Activated CD4-positive, alpha-beta T cell treated with anti-CD3 and anti-CD28 coated beads for 4 hours (primary cell): ENCODE measurements at places on chromosomes 12 and 14.

GRCh38 chr14:90383731-90384542, 12.9 kb upstream of the CALM1 start:
- DNase-seq: peak; percentile 56

GRCh38 chr12:119592232-119592631, 1.3 kb upstream of the TMEM233 start:
- DNase-seq: no peak

DNA sequence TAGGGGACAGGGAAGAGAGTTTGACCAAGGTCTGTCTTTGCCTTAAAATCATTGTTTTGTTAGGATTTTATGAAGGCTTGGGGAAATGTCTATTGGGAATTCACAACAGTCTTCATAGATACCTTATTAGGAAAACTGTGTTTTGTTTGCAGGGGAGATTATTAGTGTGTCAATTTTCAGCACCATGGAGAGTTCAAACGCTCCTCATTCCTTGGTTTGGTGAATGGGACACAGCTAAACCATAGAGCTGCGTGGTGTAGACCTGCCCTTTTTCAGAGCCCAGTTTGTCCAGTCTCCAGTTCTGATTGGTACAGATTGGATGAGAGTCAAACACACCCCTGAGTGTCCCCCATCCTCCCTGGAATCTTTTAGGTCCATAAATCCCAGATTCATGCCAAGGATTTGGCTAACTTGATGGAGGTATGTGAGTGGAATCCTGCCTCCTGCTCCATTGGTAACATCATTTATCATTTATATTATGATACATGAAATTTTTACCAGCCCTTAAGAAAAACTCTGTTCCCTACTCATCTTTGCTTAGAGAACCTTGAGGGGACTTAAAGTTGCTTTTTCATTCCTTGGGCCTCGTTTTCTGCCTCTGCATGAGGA, 12.0 kb downstream of the NGDN start:
- DNase-seq: no peak

DNA sequence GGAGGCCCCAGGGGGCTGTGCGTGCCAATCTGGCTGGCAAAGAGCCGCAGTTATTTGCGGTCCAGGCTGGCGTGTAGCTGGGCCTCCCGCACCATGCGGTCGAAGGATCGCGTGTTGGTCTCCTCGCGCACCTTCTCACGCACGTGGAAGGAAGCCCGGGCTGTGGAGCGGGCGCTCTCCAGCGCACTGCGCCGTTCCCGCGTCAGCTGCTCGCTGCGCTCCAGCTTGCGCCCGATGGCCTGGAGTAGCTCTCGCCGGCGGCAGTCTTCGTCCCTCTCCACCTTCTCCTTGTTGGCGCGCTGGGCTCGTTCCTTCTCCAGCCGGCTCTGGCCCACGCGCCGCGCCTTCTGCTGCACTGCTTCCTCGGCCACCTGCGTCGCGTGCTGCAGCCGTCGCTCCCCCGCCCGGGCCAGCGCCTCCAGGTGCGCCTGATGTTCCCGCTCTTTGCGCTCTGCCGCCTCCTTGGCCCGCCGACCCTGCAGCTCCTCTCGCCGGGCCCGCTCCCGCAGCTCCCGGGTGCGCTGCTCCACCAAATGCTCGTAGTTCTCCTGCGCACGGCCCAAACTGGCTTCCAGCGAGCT, 3.1 kb downstream of the CCDC177 start:
- DNase-seq: no peak

- no peak for DNase-seq
Measured at GRCh38 chr14:100423317-100424010, 100.3 kb downstream of the SLC25A47 start.

GRCh38 chr14:89409961-89410360, 7.1 kb downstream of the FOXN3 start:
- DNase-seq: no peak

DNA sequence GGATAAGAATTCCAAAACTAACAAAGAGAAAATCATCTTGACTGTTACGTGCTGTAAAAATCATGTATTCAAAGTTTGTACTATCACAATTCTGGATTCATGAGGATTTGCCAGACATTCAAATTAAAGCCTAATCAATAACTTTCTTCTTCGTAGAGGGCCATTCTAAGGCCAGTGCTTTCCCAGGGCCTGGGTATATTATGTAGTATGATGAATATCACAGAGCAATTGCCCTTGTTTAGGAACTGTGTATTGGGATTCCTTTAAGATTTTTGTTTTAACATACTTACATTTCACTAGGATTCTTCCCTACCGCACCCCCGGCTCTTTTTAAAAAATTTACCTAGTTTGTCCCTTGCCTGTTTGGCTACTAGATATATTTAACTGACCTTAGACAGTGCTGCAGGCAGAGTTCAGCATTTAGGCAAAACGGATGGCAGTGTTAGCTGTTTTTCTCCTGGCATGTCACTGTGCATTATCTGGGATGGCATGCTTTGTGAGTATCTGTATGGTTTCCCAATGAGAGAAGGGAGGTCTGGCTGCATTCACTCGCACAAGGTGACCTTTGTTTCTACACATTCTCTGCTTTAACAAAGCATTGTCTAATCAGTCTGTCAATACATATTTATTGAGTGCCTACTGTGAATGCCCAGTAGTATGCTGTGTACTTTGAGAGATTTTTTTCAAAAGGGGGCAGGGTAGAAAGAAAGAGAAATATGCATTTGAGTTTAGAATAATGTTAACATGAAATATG, 63.3 kb downstream of the ERC1 start:
- DNase-seq: no peak

DNA sequence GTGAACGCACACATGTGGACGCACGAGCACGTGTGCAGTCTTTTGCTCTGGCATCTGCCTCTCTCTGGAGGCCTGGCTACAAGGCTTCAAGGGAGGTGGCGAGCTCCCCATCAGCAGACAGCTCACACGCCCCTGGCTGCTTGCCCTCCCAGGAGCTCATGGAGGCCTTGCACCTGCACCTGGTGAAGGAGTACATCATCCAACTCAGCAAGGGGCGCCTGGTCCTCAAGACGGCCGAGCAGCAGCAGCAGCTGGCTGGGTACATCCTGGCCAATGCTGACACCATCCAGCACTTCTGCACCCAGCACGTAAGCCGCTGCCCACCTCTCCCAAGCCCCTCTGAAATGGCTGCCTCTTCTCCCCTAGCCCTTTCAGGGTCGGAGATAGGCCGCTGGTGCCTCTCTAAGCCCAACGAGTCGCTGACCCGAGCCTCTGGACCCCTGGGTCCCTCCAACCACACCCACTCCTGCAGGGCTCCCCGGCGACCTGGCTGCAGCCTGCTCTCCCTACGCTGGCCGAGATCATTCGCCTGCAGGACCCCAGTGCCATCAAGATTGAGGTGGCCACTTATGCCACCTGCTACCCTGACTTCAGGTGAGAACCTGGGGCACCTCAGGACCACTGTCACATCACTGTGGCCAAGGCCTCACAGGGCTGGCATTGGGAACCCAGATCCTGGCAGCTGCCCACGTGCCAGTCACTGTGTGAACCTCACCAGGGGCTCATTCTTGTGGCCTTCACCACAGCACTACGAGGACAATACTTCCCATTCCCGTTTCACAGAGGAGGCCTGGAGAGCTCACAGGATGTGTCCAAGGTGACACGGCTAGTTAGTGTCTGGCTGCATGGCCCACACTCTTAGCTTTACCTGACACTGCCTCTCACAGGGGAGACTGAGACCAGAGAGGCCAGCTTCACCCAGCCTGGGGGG, 10.2 kb downstream of the TNFAIP2 start:
- DNase-seq: no peak
